ENCODE measurements at places on chromosomes 1 and 21.

DNA sequence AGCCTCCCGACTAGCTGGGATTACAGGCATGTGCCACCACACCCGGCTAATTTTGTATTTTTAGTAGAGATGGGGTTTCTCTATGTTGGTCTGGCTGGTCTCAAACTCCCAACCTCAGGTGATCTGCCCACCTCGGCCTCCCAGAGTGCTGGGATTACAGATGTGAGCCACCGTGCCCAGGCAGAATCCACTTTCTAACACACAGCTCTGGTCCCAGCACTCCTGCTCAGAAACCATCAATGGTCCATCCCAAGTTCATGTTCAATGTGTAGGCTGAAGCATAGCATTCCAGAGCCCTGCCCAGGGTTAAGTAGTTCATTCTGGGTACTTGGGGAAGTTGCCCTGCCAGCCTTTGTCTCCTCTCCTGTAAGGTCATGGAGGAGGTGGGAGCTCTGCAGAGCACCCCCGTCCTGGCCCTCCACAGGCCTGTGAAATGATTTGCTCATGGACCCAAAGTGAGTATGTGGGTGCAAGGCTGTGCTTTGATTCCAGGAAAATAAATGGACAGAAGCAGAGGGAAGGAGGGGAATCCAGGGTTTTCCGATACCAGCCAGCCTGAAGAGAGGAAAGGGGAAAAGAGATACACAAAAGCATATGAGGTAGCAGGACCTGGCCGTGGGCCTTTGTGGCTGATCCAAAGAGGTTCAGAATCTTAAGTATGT lies 55.2 kb downstream of the NENF start:
- no peak for DNase-seq

GRCh38 chr1:10863886-10864285 lies 67.4 kb upstream of the CASZ1 start:
- no peak for DNase-seq

GRCh38 chr1:55448261-55448660 lies 233.1 kb upstream of the USP24 start:
- DNase-seq = no peak

DNA sequence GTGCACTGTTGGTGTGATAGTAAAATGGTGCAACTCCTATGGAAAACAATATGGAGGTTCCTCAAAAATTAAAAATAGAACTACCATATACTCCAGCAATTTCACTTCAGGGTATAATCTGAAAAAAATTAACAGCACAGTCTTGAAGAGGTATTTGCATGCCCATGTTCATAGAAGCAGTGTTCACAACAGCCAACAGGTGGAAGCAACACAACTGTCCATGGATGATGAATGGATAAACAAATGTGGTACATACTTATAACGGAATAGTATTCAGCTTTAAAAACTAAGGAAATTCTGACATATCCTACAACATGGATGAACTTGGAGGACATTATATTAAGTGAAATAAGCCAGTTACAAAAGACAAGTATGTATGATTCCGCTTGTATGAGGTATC lies 8.2 kb downstream of the TTLL7 start:
- no peak for DNase-seq

GRCh38 chr1:1088801-1089680 lies 14.9 kb upstream of the RNF223 start:
- DNase-seq = no peak

- no peak for DNase-seq
Measured at GRCh38 chr1:198610362-198610761, 28.5 kb upstream of the PTPRC start.

GRCh38 chr1:227805606-227806197 lies 9.8 kb upstream of the PRSS38 start:
- DNase-seq = no peak

GRCh38 chr1:13507075-13507474 lies 6.7 kb downstream of the LRRC38 start:
- DNase-seq = no peak

GRCh38 chr1:163836481-163836880 lies 514.7 kb downstream of the NUF2 start:
- no peak for DNase-seq

DNA sequence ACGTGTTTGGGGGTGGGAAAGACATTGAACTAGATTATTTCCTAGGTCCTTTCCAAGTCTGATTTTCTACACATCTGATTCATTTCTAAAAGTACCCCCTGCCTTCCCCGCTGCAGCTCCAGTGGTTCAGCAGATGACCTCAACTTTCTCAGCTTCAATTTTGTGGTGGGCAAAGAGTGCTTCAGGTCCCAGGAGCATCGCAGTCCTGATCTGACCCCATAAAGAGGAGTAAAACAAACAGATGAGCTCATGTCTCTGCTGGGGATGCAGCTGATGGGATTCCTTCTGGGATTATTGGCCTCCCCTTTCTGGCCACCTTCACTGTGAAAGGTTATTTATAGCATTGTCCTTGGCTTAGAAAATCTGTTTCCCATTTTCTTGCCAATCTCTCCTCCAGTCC lies 337.0 kb upstream of the PLXNA2 start:
- DNase-seq = no peak

DNA sequence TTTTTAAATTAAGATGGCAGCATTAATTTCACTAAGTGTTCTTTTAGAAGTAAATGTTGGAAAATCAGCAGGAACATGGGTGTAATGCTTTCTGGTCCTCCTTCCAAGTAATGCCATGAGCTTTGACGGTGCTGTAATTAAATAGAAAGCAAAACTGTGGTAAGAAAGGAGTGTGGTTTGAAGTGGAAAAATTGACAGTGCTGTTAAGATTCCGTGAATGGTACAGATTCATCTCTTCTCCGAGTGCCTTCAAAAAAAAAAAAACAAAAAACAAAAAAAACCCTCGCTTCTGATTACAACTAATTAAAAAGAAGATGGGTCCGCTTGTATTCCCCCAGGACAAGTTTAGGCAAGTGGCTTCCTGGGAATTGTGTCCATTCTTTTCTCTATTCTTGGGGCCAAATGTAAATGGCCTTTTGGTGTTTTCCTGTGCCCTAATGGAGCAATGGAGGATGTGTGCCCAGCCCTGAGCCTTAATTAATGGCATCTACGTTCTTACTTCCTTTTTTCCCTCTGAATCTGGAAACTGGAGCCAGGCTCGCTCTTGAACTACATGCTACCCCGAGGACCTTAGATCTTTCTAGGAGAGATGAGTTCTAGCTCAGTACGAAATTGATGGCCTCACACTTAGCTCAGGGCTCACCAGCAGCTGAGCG lies 5.1 kb downstream of the LMO4 start:
- DNase-seq = no peak

DNA sequence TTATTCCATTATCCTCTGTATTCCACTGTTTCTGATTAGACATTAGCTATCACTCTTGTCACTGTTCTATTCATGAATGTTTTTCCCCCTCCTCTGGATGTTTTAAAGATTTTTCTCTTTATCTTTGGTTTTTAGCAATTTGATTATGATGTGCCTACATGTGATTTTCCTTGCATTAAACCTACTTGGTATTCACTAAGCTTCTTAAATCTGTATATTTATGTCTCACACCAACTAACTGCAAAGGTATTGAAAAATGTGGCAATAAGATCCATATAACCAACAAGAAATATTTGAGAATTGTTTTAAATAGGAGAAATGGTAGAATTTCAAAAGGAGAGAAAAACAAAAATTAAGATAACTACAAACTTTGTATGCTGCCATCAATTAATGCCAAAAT lies 25.2 kb downstream of the FAF1 start:
- no peak for DNase-seq

DNA sequence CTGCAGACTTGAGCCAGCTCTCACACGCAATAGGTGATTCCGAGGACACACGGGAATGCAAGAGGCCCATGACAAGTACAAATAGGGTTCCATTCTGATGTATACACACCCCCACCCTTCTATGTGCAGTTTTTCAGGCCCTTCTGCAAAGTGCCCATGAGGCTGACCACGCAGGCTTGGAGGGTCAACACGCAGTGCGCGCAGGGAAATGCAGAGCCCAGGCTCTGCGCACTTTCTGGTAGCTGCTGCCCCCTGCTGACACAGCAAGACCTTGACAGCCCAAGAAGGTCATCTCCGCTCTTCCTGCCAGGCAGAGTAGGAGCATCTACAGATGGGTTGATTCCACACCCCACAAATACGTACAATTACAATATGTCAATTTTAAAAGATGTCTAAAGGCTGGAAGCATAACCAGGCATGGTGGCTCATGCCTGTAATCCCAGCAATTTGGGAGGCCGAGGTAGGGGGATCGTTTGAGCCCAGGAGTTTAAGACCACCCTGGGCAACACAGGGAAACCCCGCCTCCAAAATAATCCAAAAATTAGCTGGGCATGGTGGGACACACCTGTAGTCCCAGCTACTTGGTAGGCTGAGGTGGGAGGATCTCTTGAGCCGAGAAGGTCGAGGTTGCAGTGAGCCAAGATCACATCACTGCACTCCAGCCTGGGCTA lies 18.5 kb downstream of the SH3BP5L start:
- peak; percentile 30 for DNase-seq

DNA sequence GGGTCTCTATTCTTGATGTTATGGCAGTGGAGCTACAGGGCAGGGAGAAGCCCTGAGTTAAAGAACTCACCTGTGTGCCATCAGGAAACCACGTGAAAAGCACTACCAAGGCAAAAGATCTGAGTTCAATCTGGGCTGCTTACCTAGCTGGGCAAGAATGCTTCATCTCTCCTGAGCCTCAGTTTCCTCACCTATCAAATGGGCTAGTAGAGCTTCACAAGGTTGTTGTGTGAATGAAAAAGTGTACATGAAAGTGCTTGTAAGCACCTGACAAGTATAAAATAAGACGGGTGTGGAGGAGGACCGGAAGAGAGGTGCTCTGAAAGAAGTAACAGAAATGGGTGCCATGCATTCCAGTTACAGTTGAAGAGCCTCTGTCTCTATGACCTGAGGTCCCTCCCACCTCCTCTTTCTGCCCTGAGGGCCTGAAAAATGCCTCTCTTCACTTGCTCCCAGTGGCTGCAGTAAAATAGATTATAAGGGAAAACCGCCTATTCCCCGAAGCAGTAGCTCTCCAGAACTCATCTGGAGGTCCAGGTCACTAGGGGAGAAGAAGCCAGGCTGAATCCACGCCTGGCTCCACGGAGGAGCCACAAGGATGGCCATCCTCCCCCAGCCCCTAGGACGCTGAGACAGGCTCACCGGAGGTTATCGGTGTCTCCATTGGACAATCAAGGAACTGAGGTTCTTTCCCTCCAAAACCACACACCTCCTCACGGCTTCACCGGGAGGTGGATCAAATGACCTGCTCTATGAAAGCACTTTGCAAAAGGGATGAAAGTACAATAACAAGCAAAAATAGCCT lies 1.4 kb downstream of the GPR161 start:
- no peak for DNase-seq

DNA sequence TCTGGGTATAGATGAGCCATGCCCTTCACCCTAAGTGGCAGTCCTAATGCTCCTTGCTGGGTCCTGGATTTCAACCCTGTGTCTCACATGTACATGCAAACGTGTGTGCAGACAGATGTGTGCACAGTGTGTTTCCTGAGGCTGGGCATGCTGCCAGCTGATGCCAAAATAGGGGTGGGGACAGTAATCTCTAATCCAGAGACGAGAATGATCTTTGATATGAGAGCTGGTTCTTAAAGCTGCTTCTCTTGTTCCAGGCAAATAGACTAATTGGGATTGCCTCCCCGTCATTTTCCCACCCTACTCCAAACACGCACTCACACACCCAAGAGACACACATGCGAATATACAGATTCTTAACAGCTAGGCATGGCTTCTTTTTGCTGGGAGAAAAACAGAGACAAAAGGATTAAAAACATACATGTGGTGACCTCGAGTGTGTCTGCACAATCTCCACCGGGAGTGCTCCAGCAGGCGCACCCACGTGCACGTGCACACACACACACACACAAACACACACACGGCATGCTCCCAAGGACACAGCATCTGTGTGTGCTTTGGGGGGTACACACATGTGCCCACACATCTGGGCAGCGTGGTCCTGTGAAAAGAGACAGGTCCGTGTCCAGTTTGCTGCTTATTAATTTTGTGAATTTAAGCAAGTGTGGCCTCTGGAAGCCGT lies 102.1 kb upstream of the ZBTB40 start:
- no peak for DNase-seq

- no peak for DNase-seq
Measured at GRCh38 chr21:16588433-16588860, 858.7 kb downstream of the USP25 start.

DNA sequence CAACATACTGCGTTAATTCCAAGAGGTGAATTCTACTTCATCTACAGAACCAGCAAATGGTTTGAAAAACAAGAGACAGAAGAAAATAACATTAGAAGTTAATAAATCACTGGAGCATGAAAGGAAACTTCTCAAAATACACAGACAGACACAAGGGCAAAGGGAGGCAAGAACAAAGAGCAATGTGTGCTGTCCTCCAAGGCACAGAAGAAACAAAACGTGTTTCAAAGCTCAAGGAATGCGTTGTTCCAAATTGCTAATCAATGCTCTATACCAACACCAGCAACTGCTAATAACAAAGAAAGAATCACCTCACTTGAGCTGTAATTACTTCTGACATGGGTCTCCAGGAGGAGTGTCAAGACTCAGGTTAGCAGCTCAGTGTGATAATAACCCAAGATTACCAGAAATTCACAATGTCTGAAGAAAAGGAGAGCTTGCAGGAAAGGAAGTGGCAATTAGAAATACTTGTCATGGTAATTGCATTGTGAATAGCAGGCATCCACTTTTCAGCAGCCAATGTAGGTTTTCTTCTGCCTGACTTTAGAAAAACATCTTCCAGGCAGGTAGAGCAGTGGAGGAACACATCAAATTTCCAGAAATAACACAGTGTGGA lies 175.4 kb downstream of the SEC16B start:
- no peak for DNase-seq

DNA sequence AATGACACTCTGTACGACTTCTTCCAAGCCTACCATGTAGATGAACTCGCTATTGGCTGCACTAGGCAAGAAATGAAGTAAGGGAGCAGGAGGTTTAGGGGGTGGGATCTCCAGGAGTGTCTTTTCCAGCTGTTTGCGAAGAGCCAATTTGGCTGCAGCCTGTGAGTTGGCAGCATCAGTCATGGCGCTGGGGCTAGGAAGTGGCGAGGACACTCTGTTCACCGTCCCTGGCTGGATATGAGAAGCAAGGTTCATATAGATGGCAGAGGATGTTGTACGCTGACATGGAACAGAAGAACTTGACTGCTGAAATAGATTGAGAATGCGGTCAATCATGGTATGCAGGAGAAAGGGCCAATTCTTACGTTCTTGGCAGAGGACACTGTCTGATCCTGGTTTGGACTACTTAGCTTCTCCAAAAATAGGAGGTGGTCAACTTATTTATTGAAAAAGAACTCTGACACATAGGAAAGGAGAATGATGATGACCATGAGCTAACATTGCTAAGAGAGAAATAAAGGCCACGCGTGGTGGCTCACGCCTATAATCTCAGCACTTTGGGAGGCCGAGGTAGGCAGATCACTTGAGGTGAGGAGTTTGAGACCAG lies 41.2 kb downstream of the SLC27A3 start:
- DNase-seq = no peak

- no peak for DNase-seq
Measured at GRCh38 chr1:205656236-205656635, 24.1 kb downstream of the SLC45A3 start.

GRCh38 chr1:99652881-99653281 lies 7.0 kb downstream of the PALMD start:
- no peak for DNase-seq
